HT-29 (cell line): ENCODE measurements at places on chromosomes 16 and 17. TPM values are rescaled to one million over a fixed set of nuclear protein-coding genes. Genes with fewer than 3 reads are reported as not detected.
A peak's percentile ranks its signal among the peaks of the same experiment; 100 is the strongest.

Gene MYO15A
- total RNA-seq: 0.05 TPM in 1 of 2 replicates, not detected in the other

GRCh38 chr17:15377200-15377599, 35.8 kb upstream of the TEKT3 start:
- peak; percentile 19 for DNase-seq

Gene CEP112
- 1.3 TPM in 2 replicates for total RNA-seq

Gene CCL7
- not detected in 2 replicates for total RNA-seq

- DNase-seq: no peak
Measured at GRCh38 chr17:43482103-43483012, 1.4 kb upstream of the DHX8 start.

- DNase-seq: no peak
Measured at GRCh38 chr17:77449373-77449907, 308.7 kb downstream of the SEC14L1 start.

Gene LRRC59
- total RNA-seq: 137 and 155 TPM in 2 replicates

Gene STH
- not detected in 2 replicates for total RNA-seq

DNA sequence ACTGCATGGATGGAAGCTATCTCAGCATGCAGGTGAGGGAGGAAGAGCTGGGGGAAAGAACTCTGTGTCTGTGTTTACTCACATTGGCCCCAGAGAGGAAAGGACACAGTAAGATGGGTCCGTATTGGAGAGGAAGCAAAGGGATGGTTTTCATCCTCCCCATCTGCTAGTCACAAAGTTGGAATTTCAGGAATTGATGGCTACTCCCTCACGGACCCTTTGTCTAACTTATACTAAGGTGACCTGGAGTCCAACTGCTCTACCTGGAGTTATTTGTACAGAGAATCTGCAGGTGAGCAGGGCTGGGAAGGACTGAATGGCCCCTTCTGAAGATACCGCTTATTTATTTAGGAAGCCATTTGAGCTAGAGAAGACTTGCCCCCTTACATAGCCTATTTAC, 55.1 kb downstream of the WNT3 start:
- no peak for DNase-seq

Gene TP53TG3D
- not detected in 2 replicates for total RNA-seq

GRCh38 chr16:29900102-29900887, at the start of gene ASPHD1:
Gene ASPHD1 (plus strand): TSS chr16:29900488. CDS start chr16:29900972, 484 bp downstream.
- DNase-seq: peak; percentile 69
